SJSA1 (cell line): ENCODE measurements at places on chromosomes 1 and 21.
A peak's percentile ranks its signal among the peaks of the same experiment; 100 is the strongest.

GRCh38 chr1:8415526-8416278 lies 97.8 kb downstream of the SLC45A1 start:
- no peak for DNase-seq

GRCh38 chr1:221727146-221728036 lies 14.5 kb downstream of the DUSP10 start:
- no peak for DNase-seq

GRCh38 chr1:59568158-59568935 lies 246.4 kb upstream of the HOOK1 start:
- no peak for DNase-seq

DNA sequence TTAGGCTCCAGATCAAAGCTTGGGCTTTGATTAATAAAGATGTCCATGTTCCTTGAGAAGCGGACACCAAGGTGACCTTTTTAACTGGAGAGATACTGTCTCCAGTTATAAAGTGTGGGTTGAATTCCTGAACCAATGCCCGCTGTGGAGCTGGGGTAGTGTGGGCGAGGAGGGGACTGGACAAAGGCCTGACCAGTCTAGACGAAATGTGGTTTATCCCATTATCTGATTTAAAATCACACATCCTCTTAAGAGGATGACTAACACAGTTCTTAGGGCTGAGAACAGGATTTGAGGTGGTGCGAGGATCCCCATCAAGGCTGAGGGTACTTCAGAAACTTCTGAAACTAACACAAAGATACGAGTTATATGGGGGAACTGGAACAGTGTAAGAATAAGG lies 84.5 kb upstream of the GCLM start:
- no peak for DNase-seq

DNA sequence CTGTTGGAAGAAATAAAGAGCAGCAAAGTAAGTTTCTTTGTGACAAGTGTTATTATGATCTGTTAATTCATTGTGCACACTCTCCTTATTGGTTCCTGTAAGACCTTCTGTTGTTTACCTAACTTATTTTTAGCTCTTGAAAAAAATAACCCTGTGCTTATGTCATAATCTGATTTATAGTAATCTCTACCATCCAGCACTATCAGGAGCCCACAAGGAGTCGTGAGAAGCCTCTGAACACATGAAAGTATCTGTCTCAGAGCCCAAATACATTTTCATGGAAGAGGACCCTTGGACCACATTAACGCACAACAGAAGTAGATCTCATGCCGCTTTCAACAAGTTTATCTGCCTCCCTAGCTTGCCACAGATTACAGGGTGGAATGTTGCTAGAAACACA lies 45.8 kb downstream of the CENPF start:
- DNase-seq = no peak

DNA sequence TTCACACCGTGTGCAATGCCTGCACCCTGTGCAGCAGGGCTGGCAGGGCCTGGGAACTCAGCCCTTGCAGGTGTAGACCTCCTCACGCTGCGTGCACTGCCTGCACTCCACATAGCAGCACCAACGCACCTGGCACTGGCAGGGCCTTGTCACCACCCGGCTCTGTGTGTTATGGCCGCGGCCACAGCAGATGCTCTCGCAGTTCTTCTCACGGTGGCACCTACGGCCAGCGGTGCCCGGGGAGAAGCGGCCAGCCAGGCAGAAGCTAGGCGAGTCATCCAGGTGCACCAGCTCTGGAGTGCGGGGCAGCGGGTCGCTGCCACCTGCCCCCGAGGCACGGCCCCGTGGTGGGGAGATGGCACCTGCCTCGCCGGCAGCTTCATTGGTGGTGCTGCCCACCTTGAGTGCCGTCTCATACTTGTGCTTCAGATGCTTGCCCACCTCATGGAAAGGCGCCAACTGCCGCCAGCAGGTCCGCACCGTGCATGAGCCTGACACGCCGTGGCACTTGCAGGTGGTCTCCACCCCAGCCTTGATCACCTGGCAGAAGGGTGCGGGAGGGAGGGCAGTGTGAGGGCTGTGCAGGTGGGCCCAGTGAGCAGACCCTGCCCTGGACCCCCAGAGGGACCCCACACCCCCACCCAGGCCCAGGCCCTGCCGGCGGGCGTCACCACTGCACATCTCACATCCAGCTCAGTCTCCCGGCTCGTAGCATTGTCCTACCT lies 26.1 kb downstream of the WNT9A start:
- no peak for DNase-seq

DNA sequence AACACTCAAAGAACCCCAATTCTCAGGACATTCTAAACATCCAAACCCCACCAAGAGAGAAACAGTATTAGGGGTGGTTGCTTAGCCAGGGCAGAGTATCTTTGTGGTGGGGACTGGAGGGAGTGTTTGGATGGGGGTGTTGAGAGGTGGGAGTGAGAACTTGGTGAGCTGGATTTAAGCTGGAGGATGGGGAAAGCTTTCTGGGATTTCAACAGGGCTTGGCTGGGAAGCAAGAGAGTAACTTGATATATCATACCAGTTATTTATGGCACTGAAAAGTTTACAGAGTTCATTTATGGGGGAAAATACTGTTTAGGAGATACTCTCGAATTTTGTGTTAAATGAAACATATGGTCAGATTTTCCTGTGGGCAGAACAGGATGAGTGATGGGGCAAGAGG lies 6.8 kb upstream of the CNIH3 start:
- no peak for DNase-seq

DNA sequence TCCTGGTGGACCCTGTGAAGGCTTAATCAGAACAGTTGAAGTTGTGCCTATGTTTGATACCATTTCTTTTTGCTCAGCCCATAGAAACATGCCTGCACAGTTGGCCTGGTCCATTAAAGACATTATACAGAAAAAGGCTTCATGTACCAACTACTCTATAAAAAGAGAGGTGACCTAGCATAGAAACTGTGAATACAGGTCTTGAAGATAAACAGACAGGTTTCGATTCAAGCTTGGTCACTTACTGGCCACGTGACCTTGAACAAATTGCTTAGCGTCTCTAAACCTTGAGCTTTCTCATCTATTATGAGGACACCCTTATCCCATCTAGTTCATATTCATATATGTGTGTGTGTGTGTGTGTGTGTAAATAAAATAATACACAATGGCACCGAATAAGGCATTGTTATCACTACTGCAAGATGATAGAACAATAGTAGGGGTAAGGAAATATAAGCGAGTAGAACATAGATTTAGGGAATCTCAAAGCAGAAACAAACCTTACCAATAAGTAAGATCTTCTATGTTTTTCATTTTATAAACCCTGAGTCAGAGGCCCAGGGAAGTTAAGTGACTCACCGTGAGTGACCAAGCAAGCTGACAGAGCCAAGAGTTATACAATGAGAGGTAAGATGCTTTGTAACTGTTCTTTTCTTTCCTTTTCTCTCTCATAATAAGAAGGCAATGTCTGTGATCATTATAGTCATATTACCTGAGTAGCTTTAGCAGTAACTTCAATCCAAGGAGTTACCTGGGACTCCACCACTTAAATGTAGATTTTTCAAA lies 476.8 kb upstream of the DEPDC1 start:
- no peak for DNase-seq

- no peak for DNase-seq
Measured at GRCh38 chr1:205944525-205944924, 1.3 kb upstream of the SLC26A9 start.

- DNase-seq = no peak
Measured at GRCh38 chr1:62196086-62196690, 1.5 kb downstream of the L1TD1 start.

GRCh38 chr1:41507110-41507720 lies 22.7 kb upstream of the EDN2 start:
- DNase-seq = no peak

GRCh38 chr1:38101037-38101785 lies 54.6 kb upstream of the POU3F1 start:
- no peak for DNase-seq

DNA sequence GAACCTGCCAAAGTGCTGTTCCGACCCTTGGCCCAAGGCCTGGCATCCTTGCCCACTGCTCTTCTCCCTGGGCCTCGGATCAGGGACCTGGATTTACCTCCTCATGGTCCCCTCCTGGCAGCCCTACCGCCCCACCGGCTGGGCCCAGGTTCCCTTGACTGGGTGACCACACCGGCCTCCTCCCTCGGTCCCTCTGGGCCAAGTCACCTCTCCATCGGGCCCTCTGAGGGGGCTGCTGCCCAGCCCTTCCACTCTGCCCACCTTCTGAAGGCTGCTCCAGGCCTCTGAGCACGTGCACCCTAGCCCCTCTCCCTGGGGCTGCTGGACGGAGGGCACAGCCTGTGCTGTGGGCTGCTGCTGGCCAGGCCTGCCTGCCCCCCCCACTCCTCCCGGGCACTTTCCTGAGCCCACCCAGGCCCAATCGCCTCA lies 9.3 kb upstream of the MMEL1 start:
- DNase-seq = no peak

- no peak for DNase-seq
Measured at GRCh38 chr1:76939050-76939816, 72.0 kb downstream of the ST6GALNAC5 start.

DNA sequence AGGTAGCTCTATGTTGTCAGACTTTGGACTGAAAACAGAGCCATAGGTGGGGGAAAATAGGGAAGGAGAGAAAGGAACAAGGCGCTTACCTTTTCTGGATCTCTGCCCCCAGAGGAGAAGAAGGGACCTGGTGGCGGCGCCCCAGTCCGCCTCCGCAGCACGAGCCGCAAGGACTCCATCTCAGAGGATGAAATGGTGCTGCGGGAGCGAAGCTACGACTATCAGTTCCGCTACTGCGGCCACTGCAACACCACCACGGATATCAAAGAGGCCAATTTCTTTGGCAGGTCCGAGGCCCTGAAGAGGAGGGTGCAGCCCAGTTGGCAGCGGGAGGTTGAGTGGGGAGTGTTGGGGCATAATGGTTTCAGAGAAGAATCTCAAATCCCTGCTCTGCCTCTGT lies 18.5 kb upstream of the TMEM222 start:
- no peak for DNase-seq

GRCh38 chr1:235990330-235990795 lies 74.5 kb downstream of the NID1 start:
- DNase-seq = no peak

- DNase-seq = no peak
Measured at GRCh38 chr21:16588433-16588860, 858.7 kb downstream of the USP25 start.

GRCh38 chr1:202951437-202951836 lies 6.7 kb downstream of the ADIPOR1 start:
- DNase-seq = no peak

GRCh38 chr1:114078116-114078515 lies 75.6 kb downstream of the SYT6 start:
- DNase-seq = no peak

DNA sequence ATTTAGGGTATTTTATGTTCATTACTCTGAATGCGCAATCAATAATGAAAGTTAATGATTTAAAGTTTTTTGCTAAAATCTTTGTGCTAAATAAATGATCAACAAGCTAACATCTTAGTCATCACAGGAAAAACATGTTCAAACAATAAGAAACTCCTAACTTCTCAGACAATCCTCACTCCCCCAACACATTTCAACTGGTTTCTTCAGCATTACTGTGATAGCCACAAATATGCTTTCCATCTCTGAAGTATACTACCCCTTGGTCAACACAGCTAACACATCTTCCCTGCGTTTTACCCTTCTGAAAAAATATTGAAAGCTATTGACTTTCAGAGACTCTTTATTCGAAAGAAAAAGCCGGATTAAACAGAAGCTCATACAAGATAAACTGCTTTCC lies 85.8 kb downstream of the ZNF644 start:
- DNase-seq = no peak

DNA sequence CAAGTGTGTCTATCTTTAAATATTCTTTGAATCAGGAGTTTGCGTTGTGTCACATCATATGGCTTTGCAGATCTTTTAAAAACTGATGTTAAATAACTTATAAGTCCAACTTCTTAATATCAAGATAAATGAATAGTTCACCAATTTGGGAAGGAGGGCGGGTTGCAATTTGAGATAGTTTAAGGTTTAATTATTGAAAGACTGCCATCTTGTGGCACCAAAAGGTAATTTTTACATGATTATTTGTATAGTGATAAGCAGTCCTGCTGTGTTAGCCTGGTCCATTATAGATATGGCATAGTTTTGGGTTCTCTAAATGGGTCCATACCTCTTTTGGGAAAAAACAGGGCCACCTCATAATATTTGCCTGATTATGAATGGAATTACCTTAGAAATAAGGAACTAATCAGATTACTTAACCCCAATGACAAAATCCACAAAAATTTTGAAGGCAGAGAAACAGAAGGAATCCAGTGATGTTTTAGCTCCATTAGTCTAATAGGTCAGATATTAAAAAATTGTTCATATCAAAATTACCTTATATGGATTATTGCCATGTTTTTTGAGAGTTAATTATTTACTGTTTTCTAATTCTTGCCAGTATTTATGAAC lies 64.3 kb downstream of the PRKAA2 start:
- no peak for DNase-seq

- no peak for DNase-seq
Measured at GRCh38 chr1:169240449-169241232, 127.0 kb downstream of the NME7 start.

DNA sequence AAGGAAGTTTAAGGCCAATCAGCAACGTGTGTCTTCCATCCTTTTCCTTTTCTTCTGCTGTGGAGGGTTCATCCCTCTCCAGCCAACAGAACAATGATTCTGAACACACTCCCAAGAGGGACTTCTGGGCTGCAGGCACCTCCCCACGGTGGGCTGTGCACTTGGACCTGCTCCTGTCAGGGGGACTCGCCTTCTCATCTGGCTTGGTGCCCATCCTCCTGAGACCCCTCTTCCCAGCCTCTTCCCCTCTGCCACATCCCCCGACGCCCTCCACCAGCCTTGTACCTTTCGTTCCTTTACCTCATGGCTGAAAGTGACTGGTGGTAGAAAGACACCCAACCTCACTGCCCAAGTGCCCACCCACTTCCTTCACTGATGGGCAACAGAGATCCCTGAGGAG lies 26.0 kb upstream of the SLAMF9 start:
- peak; percentile 38 for DNase-seq

GRCh38 chr1:219398815-219399396 lies 214.0 kb downstream of the ZC3H11B start:
- no peak for DNase-seq

- DNase-seq = peak; percentile 76
Measured at GRCh38 chr1:1304331-1305299, 3.1 kb downstream of the ACAP3 start.

DNA sequence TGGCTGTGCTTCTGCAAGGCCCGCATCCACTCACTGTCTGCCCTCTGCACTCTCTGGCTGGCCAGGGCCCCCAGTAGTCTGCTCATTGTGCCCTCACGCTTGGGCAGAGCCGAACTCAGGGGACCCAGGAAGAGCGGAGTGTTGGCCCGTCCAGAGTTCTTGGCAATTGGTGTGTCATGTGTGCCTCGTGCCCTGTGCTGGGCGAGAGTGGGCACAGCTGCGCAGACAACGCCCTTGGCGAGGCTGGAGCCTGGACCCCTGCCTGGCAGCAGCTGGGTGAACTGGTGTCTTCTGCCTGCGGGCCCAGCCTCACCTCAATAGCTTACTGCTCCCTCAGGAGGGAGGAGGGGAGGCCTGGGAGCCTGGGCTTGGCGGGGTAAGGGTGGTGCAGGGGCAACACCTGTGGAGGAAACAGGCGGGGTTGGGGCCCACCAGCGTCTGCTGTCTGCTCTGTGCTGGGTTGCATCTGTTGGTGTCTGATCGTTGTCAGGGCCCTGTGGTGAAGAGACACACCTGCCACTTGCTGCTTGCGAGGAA lies 2.1 kb downstream of the GUK1 start:
- no peak for DNase-seq
